ENCODE measurements at places on chromosomes 7 and 10.

DNA sequence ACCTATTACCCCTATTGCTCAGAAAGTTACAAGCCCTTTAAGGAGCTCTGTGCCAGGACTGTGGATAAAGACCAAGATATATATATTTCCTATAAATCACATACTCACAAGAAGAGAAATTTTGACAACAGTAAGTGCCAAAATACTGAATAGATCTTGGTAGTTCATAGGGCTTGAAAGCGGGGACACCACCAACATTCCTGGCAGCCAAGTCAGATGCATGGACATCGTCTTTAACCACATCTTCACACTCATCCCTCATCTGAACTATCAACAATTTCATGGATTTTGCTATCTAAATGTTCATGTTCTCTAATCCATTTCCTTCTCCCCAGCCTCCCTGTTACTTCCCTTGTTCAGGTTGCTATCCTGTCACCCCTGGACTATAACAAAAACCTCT, 67.5 kb upstream of the LRRC17 start:
- DNase-seq: no peak

DNA sequence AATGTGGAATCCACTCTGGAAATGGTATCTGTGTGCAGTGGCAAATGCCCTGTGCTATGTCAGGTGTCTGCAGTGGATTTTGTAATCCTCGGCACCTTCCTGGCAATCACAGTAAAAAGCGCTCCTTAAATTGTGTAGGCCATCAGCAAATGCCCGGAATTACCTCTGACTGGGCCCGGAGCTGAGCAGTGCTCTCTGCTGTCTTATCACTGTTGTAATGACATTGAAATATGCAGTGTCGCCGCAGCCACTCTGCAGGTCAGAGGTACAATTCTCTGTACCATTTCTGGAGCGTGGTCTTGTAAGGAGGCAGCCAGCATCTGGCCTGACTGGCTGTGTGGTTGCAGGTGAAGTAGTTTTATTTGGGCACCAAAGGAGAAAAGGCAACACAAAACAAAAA, 416.4 kb upstream of the MKI67 start:
- no peak for DNase-seq

DNA sequence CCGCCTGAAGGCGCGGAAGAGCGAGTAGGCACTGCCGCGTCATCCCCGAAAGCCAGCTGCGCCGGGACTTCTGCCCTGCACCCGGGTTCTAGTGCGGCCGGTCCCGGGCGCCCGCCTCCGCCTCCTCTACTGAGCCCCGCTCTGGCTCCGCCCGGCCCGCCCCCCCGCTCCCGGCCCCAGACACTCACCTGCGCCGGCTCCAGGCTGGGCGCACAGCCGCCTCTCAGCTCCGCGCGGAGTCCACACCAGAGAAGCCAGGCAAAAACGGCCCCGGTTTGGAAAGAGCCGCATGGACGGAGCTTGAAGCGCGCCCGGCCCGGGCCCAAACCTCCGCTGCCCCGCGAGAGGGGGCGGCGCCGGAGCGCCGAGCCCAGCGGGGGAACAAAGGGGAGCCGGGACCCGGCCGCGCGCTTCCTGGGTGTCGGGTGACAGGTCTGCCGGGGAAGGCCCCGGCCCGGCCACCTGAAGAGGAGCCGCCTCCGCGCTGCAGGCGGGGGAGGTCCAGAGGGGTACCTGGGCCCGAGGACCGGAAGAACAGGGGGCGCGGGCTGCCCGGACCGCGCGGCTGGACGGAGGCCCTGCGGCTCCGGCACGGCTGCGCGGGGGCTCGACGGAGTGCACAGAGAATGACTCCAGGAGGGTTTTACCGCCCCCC, 168.2 kb downstream of the NRF1 start:
- DNase-seq: peak; percentile 32

GRCh38 chr10:112724404-112724991, 225.5 kb upstream of the TCF7L2 start:
- DNase-seq: no peak

- DNase-seq: no peak
These were observed 163.6 kb downstream of the CDK14 start for GRCh38 chr7:90759710-90760109.

- no peak for DNase-seq
These were observed 209.2 kb downstream of the MBL2 start for GRCh38 chr10:52563360-52563759.

GRCh38 chr7:33982425-33982786, 77.1 kb downstream of the BMPER start:
- DNase-seq: no peak

DNA sequence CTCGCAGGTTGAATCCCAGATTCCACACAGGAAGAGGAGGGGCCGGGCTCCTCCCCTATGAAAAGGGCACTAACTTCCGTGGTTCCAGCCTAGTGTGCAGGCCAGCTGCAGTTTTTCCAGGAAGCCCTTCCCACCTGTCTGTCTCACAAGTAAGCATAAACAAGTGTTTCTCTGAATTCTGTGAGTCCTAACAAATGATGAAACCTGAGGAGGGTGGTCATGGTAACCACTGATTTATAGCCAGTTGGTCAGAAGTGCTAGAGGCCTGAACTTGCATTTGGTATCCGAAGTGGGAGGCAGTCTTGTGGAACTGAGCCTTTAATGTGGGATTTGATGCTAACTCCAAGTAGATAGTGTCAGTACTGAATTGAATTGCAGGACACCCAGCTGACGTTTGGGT, 54.7 kb upstream of the STEAP4 start:
- no peak for DNase-seq

GRCh38 chr10:73781879-73782748, at the start of gene CHCHD1:
TSS of gene CHCHD1 (plus strand) at chr10:73782048. CDS start at chr10:73782076, 28 bp downstream.
- DNase-seq: peak; percentile 89

All from CD8-positive, alpha-beta memory T cell (primary cell).